Heart left ventricle (tissue), 16 donors: ENCODE measurements at places on chromosomes 11 and 22. TPM values are rescaled to one million over a fixed set of nuclear protein-coding genes. Genes with fewer than 3 reads are reported as not detected.

Gene NELL1
- total RNA-seq: not detected

DNA sequence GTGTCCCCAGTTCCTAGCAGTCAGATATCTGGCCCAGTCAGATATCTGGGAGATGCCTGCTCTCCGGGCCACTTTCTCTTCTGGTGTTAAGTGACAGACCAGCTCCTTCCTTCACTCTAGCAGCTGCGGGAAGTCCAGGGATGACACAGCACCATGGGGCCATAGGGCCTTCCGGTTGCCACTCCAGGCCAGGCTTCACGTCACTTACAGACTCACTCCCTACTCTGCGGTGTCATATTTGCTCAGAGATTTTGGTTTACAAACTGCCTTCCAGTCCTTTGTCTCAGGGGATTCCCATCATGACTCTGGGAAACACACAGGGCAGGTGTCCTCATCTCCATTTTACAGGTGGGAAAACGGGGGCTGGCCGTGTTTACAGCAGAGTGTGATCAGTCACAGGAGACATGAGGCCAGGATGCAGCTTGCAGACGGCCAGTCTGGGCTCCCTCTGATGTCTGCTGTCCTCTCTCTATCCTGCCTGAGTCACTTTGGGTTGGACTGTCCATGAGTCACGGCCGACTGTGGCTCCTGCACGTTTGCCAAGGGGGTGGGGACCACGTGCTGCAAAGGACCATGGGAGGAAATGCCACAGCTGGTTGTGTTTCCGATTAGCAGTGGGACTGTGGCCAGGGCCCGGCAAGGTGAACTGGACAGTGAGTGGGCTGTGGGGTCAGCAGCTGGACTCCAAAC lies 8.2 kb upstream of the TBC1D22A start:
- H3K27me3 ChIP-seq: no peaks in the 10 kb centered on the region
- peak overlapping the region; percentile 70 for H3K27ac ChIP-seq
- DNase-seq: peak; percentile 93
- no peaks in the 10 kb centered on the region for H3K36me3 ChIP-seq
- H3K4me1 ChIP-seq: peaks cover 48% of the 10 kb centered on the region
- H3K4me3 ChIP-seq: peak overlapping the region; percentile 15

- H3K27me3 ChIP-seq: no peaks in the 10 kb centered on the region
- H3K4me3 ChIP-seq: peak overlapping the region; percentile 9
- H3K27ac ChIP-seq: no peak overlapping the region
- no peaks in the 10 kb centered on the region for H3K36me3 ChIP-seq
Observed at GRCh38 chr22:40462195-40462984, 92.0 kb downstream of the SGSM3 start.

Gene SAAL1
- 6.0 TPM for total RNA-seq

GRCh38 chr11:66371627-66372415 lies at the start of gene SLC29A2:
SLC29A2 (minus strand) TSS chr11:66371760; CDS start chr11:66371591, 169 bp downstream.
- H3K36me3 ChIP-seq: no peaks in the 10 kb centered on the region
- H3K4me3 ChIP-seq: peak within 1 kb of the TSS; percentile 79
- peak within 1 kb of the TSS; percentile 89 for H3K27ac ChIP-seq

Gene RCOR2
- 5.3 TPM for total RNA-seq

GRCh38 chr22:24107661-24108060 lies 73.6 kb upstream of the SUSD2 start:
- peak; percentile 92 for DNase-seq
- H3K27ac ChIP-seq: peak overlapping the region; percentile 66
- no peak overlapping the region for H3K4me3 ChIP-seq
- H3K4me1 ChIP-seq: peaks cover 17% of the 10 kb centered on the region
- H3K36me3 ChIP-seq: peaks cover 21% of the 10 kb centered on the region
- no peaks in the 10 kb centered on the region for H3K27me3 ChIP-seq
